ENCODE measurements at places on chromosomes 11 and 22.

DNA sequence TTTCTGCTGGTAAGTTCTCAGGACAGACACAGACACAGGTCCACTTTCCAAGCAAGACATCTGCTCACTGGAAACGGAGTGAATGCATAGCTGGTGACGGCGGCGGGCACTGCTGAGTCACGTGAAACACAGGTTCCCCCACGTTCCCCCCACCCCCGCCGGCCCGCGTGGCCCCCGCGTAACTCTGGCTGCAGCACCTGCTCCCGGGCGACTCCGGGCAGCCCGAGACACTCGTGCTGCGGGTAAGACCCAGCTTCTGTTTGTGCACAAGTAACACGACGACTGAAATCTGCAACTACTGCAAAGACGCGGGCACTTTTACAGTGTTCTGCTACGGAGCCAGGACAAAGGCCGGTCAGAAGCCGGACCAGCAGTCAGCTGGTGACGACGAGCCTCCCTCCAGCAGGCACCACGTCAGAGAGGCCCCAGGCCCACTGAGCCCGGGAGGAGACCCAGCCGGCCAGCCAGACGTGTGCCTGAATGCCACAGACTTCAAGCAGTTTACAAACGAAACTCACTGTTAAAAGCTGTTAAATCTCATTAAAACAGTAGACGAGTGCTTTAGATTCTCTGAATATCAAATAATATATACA is 12.9 kb upstream of the ARFGAP3 start:
- no peak for DNase-seq

DNA sequence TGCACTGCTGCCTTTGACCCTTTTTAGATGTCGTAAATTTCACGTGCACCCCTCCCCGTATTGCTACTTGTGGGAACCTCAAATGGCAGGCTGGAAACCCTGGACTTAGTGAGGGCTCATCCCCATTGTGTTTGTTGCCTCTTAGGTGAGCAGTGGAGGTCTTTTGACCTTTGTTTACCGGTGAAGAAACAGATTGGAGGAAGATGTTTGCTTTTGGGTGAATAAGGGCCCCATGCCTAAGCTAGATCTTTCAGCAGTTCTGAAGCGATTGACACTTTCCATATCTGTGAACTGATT is 782 bp downstream of the SMARCB1 start:
- DNase-seq: no peak

GRCh38 chr11:8091721-8092120 is 10.7 kb downstream of the TUB start:
- no peak for DNase-seq

DNA sequence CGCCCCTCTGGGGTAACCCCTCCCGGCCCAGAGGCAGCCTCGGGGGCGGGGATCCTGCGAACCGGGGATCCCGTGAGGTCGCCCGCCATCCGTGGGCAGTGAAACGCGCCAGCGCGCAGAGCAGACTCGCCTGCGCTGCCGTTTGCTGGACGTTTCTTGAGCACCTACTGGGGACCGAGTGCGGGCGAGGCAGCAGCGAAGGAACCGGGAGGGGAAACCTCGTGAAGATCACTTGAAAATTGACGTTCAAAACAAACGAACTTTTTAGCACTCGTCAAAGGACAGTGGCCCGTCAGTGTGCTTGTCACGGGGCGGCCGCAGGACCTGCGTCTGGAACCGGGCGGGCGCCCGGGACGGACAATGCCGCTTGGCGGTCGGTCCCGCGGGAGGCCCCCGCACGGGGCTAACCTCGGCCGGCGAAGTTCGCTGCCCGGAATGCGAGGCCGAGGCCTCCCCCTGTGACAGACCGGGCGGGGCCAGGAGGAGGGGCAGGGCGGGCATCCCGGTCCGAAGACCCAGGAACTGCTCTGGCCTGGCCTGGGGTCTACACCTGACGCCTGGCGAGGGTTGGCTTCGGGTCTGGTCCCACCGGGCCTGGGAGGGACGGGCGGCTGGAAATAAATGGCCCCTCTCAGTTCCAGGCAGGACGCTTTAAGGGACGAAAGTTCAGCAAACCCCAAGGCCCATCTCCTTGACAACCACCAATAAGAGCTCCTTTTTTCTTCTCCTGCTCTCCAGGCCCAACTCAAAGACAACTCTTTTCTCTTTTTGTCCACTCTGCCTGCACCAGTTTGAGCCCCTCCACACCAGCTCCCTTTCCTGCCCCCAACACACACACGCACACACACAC is 723 bp upstream of the SCUBE1 start:
- DNase-seq: no peak

- no peak for DNase-seq
Measured at GRCh38 chr22:49243335-49243734, 584.3 kb downstream of the BRD1 start.
